Stimulated activated CD8-positive, alpha-beta memory T cell treated with anti-CD3 and anti-CD28 coated beads, Interleukin-2, amount 100 ng/mL, for 1 hour (primary cell): ENCODE measurements at places on chromosomes 11 and 22.

DNA sequence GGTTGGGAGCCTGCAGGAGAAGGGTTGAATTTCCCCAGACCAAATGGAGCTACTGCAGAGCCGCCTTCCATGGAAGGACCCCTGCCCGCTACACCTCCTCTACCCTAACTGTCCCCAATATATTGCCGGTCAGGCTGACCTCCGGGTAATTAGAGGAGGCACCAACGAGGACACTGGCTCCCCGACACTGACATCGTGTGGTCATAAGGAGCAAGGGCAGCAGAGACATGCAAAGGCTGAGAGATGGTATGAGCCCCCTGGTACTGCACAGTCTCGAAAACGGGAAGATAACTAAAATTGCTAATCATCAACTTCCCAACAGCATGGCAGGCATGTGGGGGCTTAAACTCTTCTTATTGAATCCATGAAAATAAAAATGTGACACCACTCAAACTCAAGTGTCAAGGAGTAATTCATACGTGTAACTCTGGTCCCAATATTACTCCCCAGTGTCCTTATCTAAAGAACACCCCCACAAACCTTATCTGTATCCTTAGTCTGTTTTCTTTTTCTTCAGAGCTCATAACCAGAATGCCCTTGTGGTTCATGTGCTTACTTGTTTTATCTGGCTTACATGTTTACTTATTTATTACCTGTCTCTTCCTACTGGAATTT lies 4.4 kb downstream of the CAVIN3 start:
- no peak for DNase-seq

DNA sequence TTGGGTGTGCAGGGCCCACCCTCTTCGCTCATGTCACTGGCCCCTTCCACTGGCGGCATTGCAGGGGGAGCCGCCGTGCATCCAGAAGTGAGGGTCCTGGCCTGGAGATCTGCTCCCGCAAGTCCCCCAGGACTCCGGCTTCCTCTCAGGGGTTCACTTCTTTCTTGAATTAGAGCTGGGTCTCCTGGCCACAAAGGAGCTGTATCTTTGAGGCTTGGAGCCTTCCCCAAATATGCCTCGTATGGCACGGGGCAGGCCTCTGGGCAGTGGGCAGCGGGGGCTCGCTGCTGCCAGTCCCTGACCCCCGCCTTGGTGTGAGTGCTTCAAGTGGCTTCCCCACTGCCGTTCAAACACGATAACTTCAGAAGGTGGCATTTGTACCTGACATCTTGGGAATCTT lies 7.4 kb upstream of the IFITM3 start:
- DNase-seq: no peak

DNA sequence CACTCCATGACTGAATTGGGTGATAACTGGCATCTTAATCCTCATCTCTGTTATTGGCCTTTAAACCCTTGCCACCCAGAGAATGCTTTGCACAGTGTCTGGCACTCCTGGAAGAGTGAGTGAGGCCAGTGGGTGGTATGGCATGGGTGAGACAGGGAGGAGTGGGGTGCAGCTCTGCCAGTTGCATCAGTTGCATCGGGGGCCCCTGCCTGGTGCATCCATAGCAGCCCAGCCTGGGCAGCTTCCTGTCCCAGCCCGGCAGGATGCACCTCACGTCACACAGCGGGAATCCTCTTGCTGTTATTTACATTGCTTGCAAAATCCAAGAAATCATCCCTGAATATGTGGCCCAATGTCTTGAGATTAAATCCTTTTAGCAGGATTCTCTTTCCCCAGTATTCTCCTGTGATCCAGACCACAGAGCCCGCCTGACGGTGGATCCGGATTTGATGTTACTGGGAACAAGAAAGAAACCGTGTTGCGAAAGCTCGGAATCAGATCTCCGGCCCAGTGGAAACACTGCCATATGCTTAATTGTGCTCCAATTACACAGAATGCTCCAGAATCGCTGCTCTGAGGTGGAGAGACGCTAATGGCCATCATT lies 37.6 kb upstream of the MN1 start:
- DNase-seq: no peak

DNA sequence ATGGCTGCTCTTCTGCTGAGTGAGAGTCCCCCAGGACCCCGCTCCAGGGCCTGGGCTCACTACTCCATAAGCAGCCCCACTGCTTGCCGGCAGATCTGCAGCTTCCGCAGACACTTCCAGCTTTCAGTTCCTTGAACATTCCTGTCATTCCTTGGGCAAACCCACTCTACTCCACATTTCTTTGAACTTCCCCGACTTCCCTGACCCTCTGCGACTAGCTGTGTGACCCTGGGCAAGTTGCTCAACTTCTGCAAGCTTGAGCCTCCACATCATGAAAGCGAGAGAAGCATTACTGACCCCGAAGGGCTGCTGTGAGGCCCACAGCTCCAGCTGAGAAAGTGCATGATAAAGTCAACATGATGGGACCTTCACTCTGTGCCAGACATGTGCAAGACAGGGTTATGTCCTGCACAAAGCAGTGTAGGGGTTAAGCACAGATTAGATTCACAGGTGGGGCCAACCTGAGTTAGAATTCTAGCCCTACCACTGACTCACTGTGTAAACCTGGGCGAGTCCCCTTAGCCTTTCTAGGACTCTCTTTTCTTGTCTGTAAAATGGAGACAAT lies 51.8 kb downstream of the THAP12 start:
- no peak for DNase-seq

DNA sequence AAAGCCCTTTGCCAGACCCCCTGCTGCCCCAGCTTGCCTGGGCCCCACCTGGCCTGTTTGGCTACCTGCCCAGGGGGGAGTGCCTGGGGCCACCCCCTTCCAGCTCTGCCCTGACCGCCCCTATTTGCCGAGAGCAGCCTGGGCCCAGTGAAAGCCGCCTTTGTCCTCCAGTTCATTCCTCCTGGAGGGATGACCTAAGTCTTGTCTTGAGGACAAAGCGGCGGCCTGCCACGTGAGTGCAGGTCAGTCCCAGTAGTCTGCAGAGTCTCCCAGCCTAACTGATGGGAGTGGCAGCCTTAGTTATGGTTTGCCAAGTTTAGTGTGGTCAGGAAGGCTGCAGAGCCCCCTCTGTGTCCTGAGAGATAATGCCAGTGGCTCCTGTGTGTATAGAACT lies 115.9 kb upstream of the CRYBB3 start:
- DNase-seq: no peak

GRCh38 chr11:57228600-57228999 lies 8.4 kb downstream of the APLNR start:
- no peak for DNase-seq

- DNase-seq: no peak
These were observed 17.5 kb downstream of the SULT4A1 start for GRCh38 chr22:43844560-43845545.

GRCh38 chr11:38005597-38005996 lies 1407.6 kb upstream of the RAG2 start:
- DNase-seq: no peak

DNA sequence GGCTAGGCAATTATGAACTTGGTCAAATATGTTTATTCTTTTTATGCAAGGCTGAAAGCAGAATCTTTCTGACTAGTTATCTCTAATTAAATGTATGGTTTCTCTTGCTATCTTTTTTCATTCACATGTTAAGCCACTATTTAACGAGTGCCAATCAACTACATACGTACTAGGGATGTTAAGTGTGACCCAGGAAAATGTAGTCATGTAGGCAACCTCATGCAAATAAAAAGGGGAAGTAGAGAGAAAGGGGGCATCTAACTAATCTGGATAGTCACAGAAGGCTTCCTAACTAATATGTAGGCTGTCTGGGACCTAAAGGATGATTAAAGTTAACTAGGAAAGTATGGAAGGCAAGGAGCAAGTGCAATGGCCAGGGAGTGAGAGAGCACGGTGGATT lies 23.5 kb downstream of the TBRG1 start:
- DNase-seq: no peak

- DNase-seq: no peak
These were observed 507.6 kb downstream of the MIAT start for GRCh38 chr22:27164781-27165503.

- no peak for DNase-seq
These were observed 9.8 kb downstream of the THAP12 start for GRCh38 chr11:76371170-76371569.

- DNase-seq: peak; percentile 62
These were observed 64.5 kb downstream of the AMBRA1 start for GRCh38 chr11:46529095-46529905.

DNA sequence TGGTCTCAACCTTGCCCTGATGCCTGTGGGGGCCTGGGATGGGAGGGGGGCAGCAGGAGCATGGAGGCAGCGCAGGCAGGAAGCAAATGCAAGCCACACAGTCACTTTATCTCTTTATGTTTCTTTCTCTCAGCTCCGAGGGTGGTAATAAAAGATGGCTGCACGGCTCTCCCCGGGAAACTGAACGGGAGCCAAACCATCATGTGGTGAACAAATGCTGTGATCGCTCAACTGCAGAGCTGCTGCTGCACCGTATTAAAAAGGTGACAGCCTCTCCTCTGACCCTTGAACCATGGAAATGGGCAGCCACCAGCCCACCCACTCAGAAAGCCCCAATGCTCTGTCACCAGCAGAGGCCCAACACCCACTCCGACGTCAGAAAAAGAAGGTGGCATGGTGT lies 110.0 kb downstream of the TIMP3 start:
- no peak for DNase-seq

GRCh38 chr22:46537225-46537945 lies at the start of gene CELSR1:
CELSR1 (minus strand) TSS chr22:46537620; CDS start chr22:46537170, 450 bp downstream.
- no peak for DNase-seq

- no peak for DNase-seq
These were observed 116.6 kb downstream of the MRTFA start for GRCh38 chr22:40519948-40520331.

- DNase-seq: no peak
These were observed 379.6 kb upstream of the NARS2 start for GRCh38 chr11:78954261-78954660.

- no peak for DNase-seq
These were observed 6.1 kb upstream of the CD82 start for GRCh38 chr11:44559207-44559939.

GRCh38 chr11:77136784-77137420 lies 8.9 kb downstream of the MYO7A start:
- no peak for DNase-seq

- DNase-seq: no peak
These were observed 11.6 kb downstream of the TMEM132A start for GRCh38 chr11:60935676-60936442.

DNA sequence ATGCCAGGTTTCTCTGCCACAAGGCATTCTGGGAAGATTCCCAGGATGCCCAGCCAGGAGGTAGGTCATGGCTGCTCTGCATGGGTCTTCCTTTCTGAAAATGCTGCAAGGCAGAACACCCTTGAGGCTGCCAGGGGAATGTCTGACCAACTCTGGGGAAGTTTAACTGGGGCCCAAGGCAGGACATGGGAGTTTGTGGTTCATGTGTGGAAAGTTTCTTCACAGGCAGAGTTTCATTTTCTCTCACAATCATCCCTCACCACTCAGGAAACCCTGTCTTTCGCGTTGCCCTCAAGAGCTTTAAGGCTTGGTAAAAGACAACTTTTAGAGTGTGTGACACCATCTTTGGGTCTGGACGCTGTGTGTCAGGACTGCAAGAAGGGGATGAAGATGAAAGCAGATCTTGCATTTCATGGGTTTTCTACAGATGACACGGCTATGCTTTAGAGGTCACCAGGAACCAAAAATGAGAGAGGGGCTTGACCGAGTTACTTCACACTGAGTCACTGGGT lies 133.5 kb downstream of the CD44 start:
- no peak for DNase-seq

DNA sequence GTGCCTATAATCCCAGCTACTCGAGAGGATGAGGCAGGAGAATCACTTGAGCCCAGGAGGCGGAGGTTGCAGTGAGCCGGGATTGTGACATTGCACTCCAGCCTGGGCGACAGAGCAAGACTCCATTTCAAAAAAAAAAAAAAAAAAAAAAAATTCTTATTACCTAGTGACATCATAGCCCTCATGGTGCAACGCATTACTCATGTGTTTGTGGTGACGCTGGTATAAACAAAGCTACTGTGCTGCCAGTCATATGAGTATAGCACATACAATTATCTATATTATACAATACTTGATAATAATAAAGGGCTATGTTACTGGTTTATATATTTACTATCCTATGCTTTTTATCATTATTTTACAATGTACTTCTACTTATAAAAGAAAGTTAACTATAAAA lies 41.2 kb downstream of the OR2AT4 start:
- no peak for DNase-seq

GRCh38 chr11:86931548-86932258 lies 23.5 kb downstream of the FZD4 start:
- no peak for DNase-seq

DNA sequence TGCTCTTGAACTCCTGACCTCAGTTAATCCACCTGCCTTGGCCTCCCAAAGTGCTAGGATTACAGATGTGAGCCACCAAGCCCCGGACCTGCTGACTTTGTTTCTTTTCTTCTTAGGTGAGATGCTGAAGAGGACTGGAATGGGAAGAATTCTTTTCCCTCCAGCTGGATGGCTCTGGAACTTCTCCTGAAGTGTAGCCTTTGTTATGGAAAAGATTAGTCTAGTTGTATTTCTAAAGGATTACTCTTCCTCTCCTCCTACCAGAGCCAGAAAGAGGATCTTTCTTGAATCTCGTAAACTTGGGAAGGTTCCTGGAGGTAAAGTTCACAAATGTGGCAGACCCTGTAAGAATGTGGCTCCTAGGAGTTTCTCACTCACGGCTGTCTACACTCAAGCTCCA lies 95.4 kb upstream of the LARGE1 start:
- DNase-seq: no peak

DNA sequence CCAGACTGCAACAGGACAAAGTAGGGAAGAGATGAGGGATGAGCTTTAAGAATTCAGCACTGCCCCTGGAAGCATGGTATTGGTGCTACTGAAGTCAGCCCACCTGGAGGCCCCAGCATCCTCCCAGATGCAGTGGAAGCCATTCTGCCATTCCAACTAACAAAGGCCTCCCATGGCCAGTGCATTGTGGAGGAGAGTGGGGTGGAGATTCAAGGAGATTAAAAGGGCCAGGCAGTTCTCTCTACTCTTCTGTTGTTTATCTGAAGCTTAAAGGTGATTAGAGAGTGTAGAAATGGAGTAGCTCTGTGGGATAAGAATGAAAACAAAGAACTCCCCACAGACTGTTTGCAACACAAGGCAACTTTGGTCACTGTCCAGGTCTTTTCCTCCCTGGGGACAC lies 24.1 kb upstream of the TSKU start:
- DNase-seq: no peak

DNA sequence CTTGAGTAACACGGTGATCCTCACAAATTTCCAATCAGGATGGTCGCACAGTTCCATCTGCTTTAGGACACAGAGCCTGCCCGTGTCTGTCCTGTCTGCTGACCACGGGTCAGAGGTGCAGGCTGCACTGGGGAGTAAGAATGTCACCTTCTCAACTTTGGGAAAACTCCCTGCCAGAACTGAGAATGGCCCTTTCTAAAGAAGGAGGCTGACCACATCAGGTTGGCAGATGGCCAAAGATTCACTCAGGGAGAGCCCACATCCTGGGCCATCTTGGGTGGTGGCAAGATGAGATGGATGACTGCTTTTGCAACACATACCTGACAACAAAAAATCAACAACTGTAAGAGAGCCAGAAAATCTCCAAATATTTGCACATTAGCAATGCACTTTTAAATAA lies 101.9 kb downstream of the IGLL1 start:
- DNase-seq: no peak

GRCh38 chr11:12200279-12200990 lies 90.0 kb downstream of the MICAL2 start:
- DNase-seq: no peak

GRCh38 chr22:26888887-26889286 lies 231.5 kb downstream of the MIAT start:
- DNase-seq: no peak
